NCI-H1930 (cell line): ENCODE measurements at places on chromosomes 16 and 17.

DNA sequence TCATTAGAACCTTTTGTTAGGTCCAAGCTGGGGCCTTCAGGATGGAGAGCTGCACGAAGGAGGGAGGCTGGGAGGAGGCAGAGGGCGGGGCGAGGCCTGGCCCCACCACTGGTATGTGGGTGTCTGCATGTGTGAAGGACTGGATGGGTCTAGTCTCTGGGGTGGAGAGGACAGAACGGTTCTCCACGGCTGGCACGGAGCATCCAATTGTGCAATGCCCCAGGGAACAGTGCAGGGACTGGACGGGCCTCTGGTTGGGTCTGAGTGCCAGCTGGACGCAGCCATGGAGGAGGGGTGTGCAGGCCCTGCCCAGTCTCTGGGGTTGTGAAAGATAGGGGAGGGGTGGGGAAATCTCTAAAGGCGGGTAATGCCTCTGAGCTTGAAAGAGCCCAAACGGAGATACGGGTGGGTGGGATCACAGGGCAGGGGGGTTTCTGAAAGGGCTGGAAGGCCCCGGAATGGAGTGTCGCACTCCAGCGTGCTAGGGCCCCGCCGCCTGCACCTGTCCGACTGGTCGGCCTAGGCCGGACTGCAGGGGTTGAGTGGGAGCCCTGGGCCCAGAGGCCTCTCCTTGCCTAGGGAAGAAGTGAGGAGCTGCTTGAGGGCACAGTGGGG is 1.6 kb downstream of the PPL start:
- DNase-seq = no peak

GRCh38 chr17:17978481-17979424 is 6.1 kb downstream of the DRC3 start:
- no peak for DNase-seq

GRCh38 chr16:87366288-87366687 is 17.3 kb downstream of the FBXO31 start:
- no peak for DNase-seq

- DNase-seq = no peak
These were observed 38.5 kb upstream of the CNEP1R1 start for GRCh38 chr16:49986351-49987124.

DNA sequence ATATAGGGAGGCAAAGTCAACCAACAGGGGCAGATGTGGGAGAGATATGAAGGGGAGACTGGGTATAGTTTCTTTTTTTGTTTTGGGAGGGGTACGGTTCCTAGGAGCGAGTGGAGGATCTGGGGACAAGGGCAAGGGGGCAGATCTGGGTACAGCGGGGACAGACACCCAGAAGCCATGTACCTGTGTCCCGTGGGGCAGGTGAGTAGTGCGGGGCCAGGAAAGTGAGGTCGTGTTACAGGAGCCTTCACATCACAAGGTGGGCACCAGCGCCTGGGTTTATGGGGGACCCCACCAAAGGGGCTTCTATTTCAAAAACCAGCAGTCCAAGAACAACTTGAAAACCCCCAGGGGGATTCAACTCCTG is 11.5 kb downstream of the LITAF start:
- no peak for DNase-seq

GRCh38 chr16:75074920-75075687 is 41.5 kb downstream of the LDHD start:
- DNase-seq = no peak

DNA sequence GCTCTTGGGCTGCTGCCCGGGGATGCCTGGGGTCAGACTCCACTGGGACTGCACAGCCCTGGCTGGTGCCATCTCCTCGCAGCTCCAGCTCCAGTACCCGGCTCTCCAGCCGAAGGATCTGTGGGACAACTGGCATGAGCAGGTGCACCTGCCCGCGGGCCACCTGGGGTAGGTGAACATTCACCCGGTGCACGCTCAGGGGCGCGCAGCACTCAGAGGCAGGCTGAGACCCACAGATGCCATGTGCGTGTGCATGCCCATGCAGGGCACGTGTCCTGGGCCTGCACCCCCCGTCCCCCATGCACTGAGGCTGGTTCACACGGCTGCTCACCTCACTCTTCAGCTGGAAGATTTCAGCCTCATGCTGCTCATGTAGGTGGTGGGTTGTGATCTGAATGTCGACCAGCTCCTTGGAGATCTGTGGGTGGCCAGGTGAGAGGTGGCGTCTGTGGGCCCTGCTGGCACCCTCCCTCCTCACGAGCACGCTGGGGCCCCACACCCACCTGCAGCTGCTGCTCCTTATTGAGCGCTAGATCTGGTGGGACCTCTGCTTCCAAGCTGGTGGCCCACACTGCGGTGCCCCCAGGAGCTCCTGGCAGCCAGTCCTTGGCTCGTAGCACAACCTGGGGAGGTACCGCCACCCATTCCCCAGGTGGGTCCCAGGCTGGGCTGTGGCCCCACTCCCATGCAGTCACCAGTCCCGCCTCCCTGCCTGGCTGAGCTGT is 618 bp downstream of the CCDC78 start:
- DNase-seq = no peak

DNA sequence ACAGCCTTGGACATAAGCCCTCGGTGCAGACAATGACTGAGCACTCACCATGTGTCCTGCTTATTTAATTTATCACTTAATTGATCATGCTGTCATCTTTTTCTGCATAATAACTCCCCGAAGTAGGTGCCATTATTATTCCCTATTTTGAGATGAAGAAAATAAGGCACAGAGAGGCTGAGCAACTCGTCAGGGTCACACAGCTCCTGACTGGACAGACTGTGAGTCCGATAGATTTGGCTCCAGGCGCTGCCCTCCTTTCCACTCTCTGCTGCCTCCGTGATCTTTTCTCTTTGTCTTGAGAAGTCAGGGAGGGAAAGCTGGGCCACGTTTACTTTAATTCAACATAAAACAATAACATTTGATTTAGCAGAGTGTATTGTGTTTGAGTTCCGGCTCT is 19.0 kb upstream of the N4BP1 start:
- no peak for DNase-seq
